Activated T-cell treated with anti-CD3 and anti-CD28 coated beads, Interleukin-2, amount 50 U/mL, for 72 hours (primary cell): ENCODE measurements at places on chromosomes 16 and 17. TPM values are rescaled to one million over a fixed set of nuclear protein-coding genes. Genes with fewer than 3 reads are reported as not detected.

CA7 gene
- not detected for total RNA-seq

PRAC1 gene
- total RNA-seq: not detected

- peaks cover 19% of the 10 kb centered on the region for H3K4me1 ChIP-seq
- no peaks in the 10 kb centered on the region for H3K36me3 ChIP-seq
- no peaks in the 10 kb centered on the region for H3K27me3 ChIP-seq
- no peak for DNase-seq
- peak overlapping the region; percentile 67 for H3K27ac ChIP-seq
Measured at GRCh38 chr16:84585467-84585866, 32.4 kb downstream of the COTL1 start.

DNA sequence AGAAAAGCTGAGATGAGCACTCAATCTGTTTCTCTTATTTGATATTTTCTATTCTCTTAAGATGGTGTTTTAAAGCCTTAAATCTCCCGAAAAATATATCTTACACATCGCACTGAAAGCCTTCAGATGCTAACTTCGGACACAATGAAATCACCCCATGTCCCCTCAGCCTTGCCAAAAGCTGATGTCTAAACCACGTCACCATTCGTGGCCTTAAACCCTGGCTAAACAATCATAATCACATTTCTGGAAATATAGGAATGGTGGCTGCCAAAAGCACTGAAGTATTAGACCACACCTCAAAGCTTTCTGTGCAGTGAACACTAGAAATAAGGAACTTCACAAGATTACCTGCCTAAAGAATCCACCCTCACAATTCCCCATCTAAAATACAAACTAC, 402.7 kb downstream of the SOX9 start:
- peaks cover 14% of the 10 kb centered on the region for H3K27me3 ChIP-seq
- H3K27ac ChIP-seq: no peak overlapping the region
- H3K4me3 ChIP-seq: no peak overlapping the region
- H3K36me3 ChIP-seq: no peaks in the 10 kb centered on the region

RGS9 gene
- 5.8 TPM for total RNA-seq

KCNAB3 gene
- 10.2 TPM for total RNA-seq

PRRT2 gene
- total RNA-seq: 2.4 TPM

FNDC8 gene
- total RNA-seq: not detected

- no peaks in the 10 kb centered on the region for H3K4me1 ChIP-seq
- H3K27ac ChIP-seq: no peak overlapping the region
Measured at GRCh38 chr17:72529386-72529785, 408.6 kb downstream of the SOX9 start.

EFNB3 gene
- total RNA-seq: not detected

- H3K4me3 ChIP-seq: no peak overlapping the region
- peaks cover 10% of the 10 kb centered on the region for H3K36me3 ChIP-seq
Measured at GRCh38 chr17:78947235-78948149, 22.3 kb upstream of the TIMP2 start.

DNA sequence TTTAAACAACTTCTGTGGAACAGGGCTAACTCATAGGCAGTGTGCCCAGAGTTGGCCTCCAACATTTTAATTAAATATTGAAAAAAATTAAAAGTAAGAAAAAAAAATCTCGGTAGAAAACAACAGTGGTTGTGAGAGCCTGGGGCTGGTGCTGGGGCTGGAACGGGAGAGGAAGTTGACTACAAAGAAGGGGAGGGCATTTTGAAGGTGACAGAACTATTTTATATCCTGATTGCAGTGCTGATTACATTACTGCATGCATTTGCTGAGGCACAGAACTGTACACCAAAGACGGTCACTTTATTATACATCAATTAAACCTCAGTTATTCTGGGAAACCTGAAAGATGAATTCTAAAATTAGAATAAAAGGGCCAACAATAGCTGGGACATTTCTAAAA, 142.5 kb downstream of the PARN start:
- H3K4me3 ChIP-seq: no peak overlapping the region
- DNase-seq: no peak
- H3K36me3 ChIP-seq: peaks cover 2% of the 10 kb centered on the region
- H3K27me3 ChIP-seq: no peaks in the 10 kb centered on the region

LGALS9B gene
- total RNA-seq: not detected

SKAP1 gene
- 108 TPM for total RNA-seq

DNA sequence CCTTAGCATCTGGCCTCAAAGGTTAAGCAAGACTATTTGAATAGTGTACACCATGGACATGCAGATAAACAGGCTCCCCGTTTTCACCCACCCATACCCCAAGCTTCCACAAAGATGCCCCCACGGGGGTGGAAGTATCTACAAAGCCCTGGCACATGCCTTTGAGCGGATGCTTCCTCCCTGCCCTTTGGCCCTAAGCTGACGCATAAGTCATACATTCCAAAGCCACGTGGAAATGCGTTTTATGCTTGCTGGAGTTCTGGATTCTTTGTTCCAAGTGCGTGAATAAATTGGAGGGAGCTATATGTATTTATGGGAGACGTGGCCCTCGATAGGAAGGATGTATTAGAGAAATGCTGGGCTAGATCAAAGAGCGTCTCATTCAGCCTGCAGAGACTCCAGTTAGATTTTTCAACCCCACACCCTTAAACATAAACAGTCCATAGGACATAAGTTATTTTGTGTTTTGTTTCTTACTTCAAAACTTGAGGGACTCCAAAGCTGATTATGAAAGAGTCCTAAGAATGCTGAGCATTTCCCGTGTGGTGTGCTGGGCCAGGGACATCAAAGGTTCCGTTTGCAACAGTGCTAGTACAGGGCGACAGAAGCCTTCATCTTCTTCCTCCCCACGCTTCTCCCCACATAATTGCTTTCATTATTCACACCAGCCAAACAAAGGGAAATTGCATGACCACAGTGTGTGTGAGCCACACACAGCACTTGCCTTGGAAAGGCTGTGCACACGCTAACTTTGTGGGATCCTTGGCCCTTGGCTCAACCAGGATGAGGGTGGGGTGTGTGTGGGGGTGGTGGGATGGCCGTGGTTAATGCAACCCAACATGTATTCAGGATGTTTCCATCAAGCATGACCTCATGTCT, 73.6 kb downstream of the WIPI1 start:
- peaks cover 31% of the 10 kb centered on the region for H3K4me1 ChIP-seq
- no peaks in the 10 kb centered on the region for H3K27me3 ChIP-seq
- H3K4me3 ChIP-seq: peak overlapping the region; percentile 56
- DNase-seq: peak; percentile 6
- no peak overlapping the region for H3K27ac ChIP-seq
- H3K36me3 ChIP-seq: no peaks in the 10 kb centered on the region

CX3CL1 gene
- total RNA-seq: not detected

GRCh38 chr17:34156741-34157589, 98.1 kb upstream of the CCL2 start:
- H3K36me3 ChIP-seq: peaks cover 2% of the 10 kb centered on the region
- H3K4me3 ChIP-seq: no peak overlapping the region
- peaks cover 16% of the 10 kb centered on the region for H3K4me1 ChIP-seq
- H3K27ac ChIP-seq: no peak overlapping the region
- DNase-seq: no peak

ZNF19 gene
- total RNA-seq: 4.5 TPM

DNA sequence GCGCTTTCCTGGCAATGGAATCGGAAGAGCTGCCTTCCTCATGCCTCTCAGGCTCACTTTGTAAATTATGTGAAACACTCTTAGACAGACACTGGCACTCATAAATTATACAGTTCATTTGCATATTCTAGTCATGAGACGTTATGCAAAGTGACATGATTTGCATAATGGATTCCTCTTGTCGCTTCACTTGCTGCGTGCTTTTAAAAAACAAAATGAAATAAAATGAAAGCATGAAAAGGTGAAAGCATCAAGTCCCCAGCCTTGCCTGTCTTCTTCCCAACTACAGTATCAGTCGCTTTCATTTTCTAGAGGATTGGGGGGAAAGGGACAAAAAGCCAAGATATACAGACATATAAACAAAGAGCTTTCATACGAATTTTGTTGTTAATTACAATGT, 252.8 kb upstream of the PMFBP1 start:
- no peak for DNase-seq
- no peak overlapping the region for H3K4me3 ChIP-seq
- H3K36me3 ChIP-seq: peaks cover 11% of the 10 kb centered on the region
- H3K27me3 ChIP-seq: no peaks in the 10 kb centered on the region
- no peak overlapping the region for H3K27ac ChIP-seq

- no peak overlapping the region for H3K4me3 ChIP-seq
- H3K36me3 ChIP-seq: no peaks in the 10 kb centered on the region
- H3K27me3 ChIP-seq: peaks cover 11% of the 10 kb centered on the region
- DNase-seq: peak; percentile 13
- H3K4me1 ChIP-seq: peaks cover 6% of the 10 kb centered on the region
Measured at GRCh38 chr16:4142268-4142667, 26.0 kb upstream of the ADCY9 start.

RNF43 gene
- total RNA-seq: 2.6 TPM

- peaks cover 10% of the 10 kb centered on the region for H3K27me3 ChIP-seq
- H3K36me3 ChIP-seq: no peaks in the 10 kb centered on the region
- H3K4me3 ChIP-seq: no peak overlapping the region
- H3K4me1 ChIP-seq: peaks cover 26% of the 10 kb centered on the region
- no peak overlapping the region for H3K27ac ChIP-seq
- DNase-seq: peak; percentile 21
Measured at GRCh38 chr17:57940653-57941329, 14.4 kb downstream of the CUEDC1 start.

DNA sequence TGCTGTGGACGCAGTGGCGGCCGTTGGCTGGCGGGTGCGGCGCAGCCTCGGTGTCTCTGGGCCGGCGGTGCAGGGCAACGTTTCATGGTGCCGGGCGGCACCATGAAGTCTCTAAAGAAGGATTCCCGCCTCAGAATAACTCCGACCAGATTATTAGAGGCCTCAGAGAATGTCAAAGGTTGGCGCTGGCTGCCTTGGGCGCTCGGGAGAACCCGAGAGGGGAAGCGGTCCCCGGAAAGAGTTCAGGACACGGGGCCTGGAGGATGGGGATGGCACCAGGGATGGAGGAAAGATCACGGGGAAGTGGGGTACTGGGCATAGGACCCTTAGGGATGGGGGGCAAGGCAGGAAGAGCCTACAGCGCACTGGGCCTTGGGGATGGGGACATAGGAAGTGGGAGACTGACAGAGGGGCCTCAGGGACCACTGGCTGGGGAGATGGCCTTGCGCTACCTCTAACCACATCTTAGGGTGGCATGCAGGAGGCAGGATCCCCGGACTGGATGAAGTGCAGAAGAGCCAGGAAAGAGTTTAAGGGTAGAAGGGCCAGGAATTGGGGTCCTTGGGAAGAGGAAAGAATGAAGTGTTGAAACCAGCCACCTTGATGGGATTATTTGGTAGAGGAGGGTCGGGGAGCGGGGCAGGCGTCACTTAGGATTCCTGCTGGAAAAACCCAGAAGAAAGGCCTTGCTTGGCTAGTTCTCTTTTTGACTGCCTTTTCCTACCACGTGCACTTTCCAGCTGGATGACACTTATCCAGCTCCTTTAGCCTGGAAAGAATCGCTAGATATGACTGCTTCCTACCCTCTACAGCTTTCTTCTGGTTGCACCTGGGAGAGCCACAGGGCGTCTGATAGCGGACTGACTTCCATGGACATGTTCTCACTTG, 578 bp downstream of the MYCBPAP start:
- peaks cover 59% of the 10 kb centered on the region for H3K4me1 ChIP-seq
- peak overlapping the region; percentile 96 for H3K4me3 ChIP-seq
- H3K27ac ChIP-seq: peak overlapping the region; percentile 54
- H3K27me3 ChIP-seq: no peaks in the 10 kb centered on the region
- no peaks in the 10 kb centered on the region for H3K36me3 ChIP-seq

DNA sequence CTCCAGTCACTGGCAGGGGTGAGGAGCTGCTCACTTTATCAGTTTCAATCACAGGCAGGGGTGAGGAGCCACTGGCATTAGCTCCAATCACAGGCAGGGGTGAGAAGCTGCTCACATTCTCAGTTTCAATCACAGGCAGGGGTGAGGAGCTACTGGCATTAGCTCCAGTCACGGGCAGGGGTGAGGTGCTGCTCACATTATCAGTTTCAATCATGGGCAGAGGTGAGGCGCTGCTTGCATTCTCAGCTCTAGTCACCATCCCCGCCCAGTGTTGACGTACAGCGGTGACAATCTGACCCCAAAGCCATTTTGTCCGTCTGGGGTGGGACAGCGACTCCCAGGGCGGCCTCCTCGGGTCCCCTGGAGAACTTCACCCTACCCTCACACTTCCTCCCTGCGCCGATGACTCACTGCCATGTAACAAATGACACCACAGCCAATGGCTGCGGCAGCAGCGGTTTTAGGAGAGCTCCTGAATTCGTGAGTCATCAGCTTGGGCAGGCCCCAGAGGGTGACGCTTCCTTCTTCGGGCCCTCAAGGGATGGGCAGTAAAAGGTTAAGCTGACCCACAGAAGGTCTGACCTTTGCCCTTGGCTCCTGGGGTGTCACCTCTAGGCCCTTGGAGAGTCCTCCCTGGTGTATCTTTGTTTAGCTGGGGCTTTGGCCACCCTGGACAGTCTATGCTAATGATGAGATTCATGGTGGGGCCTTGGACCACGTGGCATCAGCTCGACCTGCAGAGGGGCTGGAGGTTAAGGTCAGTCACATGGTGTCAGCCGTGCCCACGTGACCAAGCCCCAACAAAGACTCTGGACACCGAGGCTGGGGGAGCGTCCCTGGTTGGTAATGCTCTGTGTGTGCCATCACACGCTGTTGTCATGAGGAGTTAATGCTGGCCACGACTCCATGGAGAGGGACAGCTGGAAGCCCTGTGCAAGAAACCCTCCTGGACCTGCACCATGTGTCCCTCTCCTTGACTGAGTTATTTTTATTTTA, 171.7 kb downstream of the C16orf95 start:
- peaks cover 5% of the 10 kb centered on the region for H3K36me3 ChIP-seq
- DNase-seq: peak; percentile 5
- no peak overlapping the region for H3K27ac ChIP-seq

- peaks cover 4% of the 10 kb centered on the region for H3K36me3 ChIP-seq
- no peak overlapping the region for H3K27ac ChIP-seq
- H3K4me1 ChIP-seq: no peaks in the 10 kb centered on the region
Measured at GRCh38 chr17:4881761-4882555, 17.4 kb upstream of the C17orf107 start.

ABCA6 gene
- total RNA-seq: 0.22 TPM

DNA sequence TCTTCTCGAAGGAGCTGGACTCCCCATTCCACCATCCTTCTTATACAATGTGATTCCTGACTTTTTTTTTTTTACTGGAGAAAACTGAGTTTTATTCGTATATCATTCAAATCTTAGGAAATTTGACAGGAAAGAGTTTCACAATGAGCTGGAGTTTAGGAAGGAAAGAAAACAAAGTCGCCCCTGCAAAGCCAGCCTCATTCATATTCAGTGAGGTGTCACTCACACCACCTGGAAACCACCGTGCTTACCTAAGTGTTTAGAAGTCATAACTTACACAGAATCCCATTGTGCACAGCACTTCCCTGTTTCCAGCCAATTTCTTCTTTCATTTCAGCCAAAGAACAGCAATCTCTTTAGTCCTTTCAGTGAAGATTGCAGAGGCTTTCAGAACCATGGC, 90.3 kb upstream of the CHMP6 start:
- peak overlapping the region; percentile 27 for H3K4me3 ChIP-seq
- peaks cover 58% of the 10 kb centered on the region for H3K4me1 ChIP-seq
- no peaks in the 10 kb centered on the region for H3K27me3 ChIP-seq
- DNase-seq: no peak
- H3K27ac ChIP-seq: peak overlapping the region; percentile 79
